ENCODE measurements at places on chromosomes 1 and 21.

DNA sequence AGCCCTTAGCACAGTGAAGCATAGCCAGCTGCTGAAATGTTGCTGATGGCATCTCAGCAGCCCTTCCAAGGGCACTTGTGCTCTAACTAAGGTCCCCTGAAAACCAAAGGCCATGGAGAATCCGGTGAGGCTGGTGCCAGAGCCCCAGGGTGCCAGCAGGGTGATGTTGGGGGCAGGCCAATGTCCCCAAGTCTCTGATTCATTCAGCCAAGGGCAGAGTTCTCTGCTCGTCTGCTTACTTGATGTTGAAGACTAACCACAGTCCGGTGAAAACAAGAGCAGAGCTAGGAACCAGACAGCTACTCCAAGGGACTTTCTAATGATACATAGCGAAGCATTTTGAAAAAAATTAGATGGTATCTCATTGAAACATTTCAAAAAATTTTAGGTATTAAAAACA, 149.8 kb downstream of the ZZZ3 start:
- DNase-seq, result no peak

- no peak for DNase-seq
Observed at GRCh38 chr1:242554577-242554976, 30.1 kb upstream of the PLD5 start.

GRCh38 chr1:173648880-173649605, 13.9 kb downstream of the TEX50 start:
- DNase-seq, result no peak

DNA sequence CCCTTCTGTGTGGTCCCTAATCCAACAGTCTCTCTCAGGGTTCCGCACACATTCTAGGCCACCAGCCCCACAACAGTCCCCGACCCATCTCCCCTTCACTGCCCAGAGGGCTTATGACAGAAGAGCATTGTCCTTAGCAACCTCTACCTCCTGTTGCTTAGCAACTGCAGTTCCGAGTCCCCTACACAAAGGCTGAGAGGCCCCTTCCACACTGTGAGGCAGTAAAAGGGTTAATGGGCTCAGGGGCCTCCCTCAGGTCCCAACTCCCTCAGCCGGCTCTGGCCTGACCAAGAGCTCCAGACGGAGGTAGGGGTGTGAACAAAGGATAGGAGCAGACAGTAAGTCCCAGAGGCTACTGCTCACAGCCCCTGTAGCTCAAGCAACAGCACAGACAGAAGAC, 4.3 kb downstream of the IGSF9 start:
- DNase-seq, result no peak

DNA sequence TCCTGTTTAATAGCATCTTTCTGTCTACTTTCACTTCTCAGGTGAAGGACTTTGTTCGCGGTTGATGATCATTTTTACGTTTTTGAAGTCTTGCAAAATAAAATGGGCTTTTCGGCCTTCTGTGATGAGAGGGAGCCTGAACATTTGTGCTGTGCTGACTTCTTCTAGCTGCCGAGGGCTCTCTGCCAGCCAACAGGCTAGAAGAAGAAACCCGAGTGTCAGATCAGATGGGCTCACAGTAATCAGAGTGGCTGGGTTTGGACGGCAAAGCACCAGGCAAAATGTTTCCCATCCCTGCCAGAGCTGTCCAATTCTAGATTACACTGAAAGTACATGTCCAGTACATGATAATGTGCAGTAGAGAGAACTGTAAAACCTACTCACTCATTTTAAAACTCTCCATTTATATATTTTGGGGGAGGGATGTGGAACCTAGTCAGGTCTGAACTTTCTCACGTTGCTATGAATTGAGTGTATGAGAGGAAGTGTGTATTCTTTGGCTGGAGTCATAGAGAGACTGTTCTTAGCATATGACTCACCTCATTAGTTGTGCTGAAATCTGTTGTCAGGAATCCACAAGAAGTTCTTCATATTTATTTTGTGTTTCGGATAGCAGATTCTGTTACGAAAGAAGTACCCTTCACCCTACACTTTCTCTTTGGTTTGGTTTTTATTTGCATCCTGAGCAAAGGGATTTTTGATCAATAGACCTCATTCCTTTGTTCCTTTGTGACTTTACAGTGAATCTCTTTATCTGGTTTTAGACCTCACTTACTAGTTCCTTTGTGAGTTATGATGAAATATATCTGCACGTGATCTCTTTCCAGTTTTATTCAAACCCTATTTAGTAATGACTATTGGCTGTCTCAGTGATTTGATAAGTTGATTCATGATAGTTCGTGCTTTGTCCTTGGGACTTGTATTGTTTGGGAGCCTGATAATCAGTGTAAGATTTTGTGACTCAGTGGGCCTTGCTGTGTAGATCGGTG, 4.8 kb downstream of the ATP1A1 start:
- DNase-seq, result no peak

GRCh38 chr1:15850471-15851001, 3.0 kb downstream of the SPEN start:
- no peak for DNase-seq

DNA sequence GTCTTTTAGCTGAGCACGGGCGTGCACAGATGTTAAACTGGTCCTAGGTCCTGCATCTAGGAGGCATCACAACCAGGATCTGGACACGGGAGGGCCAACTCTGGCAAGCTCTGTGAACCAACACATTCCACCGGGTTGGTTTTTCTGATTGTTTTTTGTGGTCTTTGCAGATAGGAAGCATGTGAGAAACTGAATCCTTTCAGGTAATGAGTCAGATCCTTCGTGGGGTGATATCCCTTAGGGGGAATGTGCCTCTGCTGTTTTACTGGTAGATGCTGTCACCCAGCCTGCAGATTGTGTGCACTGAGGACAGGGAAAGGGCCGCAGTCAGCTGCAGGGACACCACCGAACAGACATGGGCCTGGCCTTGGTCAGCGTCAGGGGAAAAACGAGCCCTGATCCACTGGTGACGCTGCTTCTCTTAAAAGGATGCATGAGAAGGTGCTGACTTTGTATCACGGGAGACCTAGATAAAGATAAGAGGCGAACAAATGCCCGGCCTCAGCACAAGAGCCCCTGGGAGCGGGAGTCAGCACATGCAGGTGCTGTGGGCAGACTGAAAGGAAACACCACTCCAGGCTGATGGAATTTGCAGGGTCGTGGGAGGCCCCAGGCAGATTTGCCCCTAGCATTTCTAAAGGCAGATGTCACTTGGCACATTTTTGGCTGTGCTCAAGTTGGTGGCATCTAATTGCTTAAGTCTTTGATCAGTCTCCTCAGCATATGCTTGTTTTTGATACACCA, 51.1 kb downstream of the DOP1B start:
- DNase-seq, result no peak

DNA sequence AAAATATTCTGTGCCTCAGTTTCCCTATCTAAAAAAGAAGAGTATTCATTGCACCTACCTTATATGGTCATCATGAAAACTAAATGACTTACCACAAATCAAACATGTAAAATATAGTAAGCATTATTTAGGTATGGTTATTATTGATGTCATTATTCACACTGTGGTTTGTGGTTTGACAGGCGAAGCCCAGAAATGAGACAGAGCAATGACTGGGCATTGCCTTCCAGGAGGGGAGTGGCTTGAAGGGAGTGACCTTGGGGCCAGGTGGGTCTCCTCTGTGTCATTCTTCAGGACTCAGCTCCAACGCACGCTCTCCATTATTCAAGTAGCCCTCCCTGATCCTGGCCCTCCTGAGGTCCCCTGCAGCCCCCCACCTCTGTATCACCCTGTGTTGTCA, 133.7 kb downstream of the DMRTA2 start:
- no peak for DNase-seq
